ENCODE measurements at places on chromosomes 11 and 22.
A peak's percentile ranks its signal among the peaks of the same experiment; 100 is the strongest.

- H3K4me3 ChIP-seq, result no peak overlapping the region
- H3K27ac ChIP-seq, result no peak overlapping the region
- DNase-seq, result no peak
- no peaks in the 10 kb centered on the region for H3K4me1 ChIP-seq
- H3K27me3 ChIP-seq, result no peaks in the 10 kb centered on the region
Observed at GRCh38 chr11:5291207-5291838, 10.4 kb downstream of the OR51B4 start.

GRCh38 chr11:117096201-117096991 lies 1.8 kb downstream of the SIK3 start:
- peaks cover 6% of the 10 kb centered on the region for H3K27me3 ChIP-seq
- peaks cover 19% of the 10 kb centered on the region for H3K36me3 ChIP-seq
- peak overlapping the region; percentile 90 for H3K27ac ChIP-seq
- H3K4me3 ChIP-seq, result peak overlapping the region; percentile 98

DNA sequence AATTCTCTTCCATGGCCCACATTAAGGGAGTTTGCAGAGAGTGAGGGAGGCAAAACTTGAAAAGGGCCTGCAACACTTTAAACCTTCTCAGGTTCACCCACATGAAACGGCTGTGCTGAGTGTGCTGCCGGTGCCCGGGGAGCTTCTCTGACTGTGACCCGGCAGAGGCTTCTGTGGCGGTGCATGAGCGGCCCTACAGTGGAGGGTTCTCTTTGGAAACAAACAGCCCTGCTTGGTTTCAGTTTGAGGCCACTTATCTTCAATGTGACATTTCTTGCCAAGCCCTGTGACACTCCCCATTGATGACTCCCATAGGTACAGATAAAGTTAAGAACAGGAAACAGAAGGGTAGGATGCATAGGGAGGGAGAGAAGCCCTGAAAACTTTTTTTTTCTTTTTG lies 31.8 kb downstream of the FAM118A start:
- peak overlapping the region; percentile 35 for H3K4me3 ChIP-seq
- peaks cover 61% of the 10 kb centered on the region for H3K36me3 ChIP-seq
- DNase-seq, result peak; percentile 48
- H3K4me1 ChIP-seq, result peaks cover 12% of the 10 kb centered on the region

DNA sequence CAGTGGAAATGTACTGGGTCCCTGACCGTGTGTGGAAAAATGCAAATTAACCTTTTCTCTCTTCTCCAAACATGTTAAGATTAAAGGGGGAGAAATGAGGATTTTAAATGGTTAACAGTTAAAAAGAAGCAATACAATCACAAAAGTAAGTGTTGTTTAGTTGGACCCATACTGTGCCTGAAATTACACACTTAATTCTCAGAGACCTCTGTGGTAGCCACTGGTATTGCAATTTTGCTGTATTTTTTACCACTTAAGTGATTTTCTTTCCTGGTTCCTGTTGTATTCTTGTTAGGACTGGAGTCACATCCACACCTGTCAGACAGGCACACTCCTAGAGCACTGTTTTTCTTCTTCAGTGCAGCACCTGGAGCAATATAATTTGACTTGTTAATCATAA lies 179.6 kb upstream of the PDGFD start:
- H3K27ac ChIP-seq, result no peak overlapping the region
- H3K4me3 ChIP-seq, result no peak overlapping the region
- DNase-seq, result no peak

DNA sequence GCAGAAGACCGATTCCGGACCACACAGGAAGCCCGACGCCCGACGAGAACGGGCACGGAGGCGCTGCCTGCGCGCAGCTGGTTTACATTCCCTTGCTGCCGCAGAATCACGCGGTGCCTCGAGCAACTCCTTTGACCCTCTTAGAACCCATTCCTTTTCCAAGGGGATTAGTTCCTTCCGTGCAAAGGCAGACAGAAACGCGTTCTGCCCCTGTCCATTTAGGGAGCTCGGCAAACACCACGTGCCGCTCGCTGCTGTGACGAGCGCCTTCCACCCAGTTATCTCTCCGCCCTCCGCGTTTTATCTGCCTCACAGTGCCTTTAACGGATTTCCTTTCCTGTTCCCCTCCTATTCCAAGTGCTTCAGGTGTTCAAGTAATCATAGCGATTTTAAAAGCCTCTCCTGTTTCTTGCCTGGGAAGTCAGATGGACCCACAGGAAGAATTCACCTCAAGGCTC lies 24.1 kb upstream of the MICAL3 start:
- H3K27ac ChIP-seq, result no peak overlapping the region
- H3K4me3 ChIP-seq, result no peak overlapping the region
- H3K36me3 ChIP-seq, result no peaks in the 10 kb centered on the region
- H3K27me3 ChIP-seq, result no peaks in the 10 kb centered on the region
- DNase-seq, result no peak

DNA sequence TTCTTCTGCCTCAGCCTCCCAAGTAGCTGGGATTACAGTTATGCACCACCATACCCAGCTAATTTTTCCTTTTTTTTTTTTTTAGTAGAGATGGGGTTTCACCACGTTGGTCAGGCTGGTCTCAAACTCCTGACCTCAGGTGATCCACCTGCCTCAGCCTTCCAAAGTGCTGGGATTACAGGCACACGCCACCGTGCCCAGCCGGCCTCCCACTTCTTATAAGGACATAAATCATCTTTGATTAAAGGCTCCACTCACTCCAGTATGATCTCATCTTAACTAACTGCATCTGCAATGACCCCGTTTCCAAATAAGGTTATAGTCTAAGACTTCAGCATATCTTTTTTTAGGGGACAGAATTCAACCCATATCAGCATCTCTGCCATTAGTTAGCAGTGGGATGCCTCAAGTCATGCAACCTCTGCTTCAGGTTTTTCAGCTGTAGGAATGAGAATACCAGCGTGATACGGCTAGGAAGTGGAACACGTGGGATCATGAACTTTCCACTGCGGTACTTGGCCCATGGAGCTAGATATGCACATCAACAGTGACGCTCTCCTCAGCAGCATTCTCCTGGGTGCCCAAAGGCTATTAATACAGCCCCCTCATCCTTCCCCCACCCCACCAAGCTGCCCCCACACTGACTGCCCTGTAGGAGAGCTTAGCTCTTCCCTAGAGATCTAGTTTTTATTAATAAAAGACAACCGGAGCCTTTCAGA lies 41.4 kb downstream of the MCHR1 start:
- peaks cover 17% of the 10 kb centered on the region for H3K4me1 ChIP-seq
- H3K27me3 ChIP-seq, result peaks cover 10% of the 10 kb centered on the region
- H3K27ac ChIP-seq, result no peak overlapping the region

DNA sequence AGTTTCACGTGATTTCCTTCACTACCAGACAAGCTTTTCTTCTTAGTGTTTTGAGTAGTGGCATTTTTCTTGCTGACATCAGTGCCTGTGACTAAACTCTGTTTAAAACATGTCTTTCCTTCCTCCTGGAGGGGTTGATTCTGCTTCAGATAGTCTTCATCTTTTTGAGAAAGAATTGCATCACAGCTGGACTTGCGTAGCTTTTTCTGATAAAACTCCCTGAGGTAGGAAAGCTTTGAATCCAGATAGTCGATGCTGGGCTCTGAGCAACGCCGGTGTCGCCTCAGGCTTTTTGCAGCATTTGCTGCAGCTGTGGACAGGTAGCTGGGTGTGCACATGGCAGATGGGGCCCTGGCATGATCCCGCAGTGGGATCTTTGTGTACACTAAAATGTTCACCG lies 131.7 kb downstream of the ARHGAP20 start:
- no peak overlapping the region for H3K27ac ChIP-seq
- DNase-seq, result no peak
- H3K36me3 ChIP-seq, result no peaks in the 10 kb centered on the region
- H3K4me3 ChIP-seq, result no peak overlapping the region
- peaks cover 3% of the 10 kb centered on the region for H3K27me3 ChIP-seq

DNA sequence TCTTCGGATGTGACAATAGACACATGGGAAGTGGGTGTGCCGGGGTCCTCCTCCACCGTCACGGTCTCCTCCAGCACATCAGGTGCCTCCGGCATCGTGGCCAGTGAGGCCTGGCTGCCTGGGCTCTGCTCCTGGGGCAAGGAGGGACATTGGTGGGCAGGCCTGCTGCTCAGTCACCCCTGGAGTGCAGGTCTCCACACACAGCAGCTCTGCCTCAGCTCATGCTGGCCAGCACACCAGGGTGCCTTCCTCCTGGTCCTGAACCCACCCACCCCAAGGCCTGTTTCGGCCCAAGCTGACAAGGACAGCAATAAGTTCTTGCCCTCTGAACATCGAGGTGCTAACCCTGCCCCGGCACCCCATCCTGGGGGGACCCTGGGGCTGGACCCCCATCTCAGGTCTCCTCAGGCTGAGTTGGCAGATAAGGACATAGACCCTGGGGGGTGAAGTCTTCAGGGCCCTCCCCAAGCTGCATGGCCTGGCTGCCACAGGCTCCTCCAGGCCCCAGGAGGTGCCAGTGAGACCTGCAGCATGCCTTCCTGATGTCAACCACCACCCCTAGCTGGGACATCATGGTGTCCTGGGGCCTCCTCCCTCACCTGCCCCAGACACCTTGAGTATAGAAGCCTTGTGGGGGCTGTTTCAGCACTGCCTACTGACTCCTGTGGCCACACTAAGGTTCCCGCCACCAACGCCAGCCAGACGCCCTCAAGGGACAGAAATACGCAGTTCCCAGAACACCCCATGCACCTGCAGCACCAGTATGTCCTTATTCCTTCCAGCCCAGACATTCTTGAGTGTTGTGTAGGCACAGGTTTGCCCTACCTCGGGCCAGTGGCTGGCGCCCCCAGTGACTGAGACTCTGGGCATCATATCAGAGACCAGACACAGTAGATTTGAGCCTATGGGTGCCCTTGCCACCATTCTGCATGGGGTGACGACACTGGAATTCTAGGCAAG lies 34.4 kb downstream of the ARVCF start:
- H3K36me3 ChIP-seq, result no peaks in the 10 kb centered on the region
- no peak overlapping the region for H3K4me3 ChIP-seq
- H3K4me1 ChIP-seq, result no peaks in the 10 kb centered on the region
- H3K27me3 ChIP-seq, result peaks cover 4% of the 10 kb centered on the region
- H3K27ac ChIP-seq, result no peak overlapping the region
- no peak for DNase-seq

GRCh38 chr11:41826085-41826484 lies 366.6 kb upstream of the LRRC4C start:
- no peaks in the 10 kb centered on the region for H3K27me3 ChIP-seq
- no peaks in the 10 kb centered on the region for H3K36me3 ChIP-seq
- DNase-seq, result no peak

- H3K27ac ChIP-seq, result no peak overlapping the region
- DNase-seq, result no peak
- H3K4me1 ChIP-seq, result no peaks in the 10 kb centered on the region
- H3K27me3 ChIP-seq, result peaks cover 4% of the 10 kb centered on the region
Observed at GRCh38 chr11:75184757-75185425, 34.0 kb downstream of the SLCO2B1 start.

DNA sequence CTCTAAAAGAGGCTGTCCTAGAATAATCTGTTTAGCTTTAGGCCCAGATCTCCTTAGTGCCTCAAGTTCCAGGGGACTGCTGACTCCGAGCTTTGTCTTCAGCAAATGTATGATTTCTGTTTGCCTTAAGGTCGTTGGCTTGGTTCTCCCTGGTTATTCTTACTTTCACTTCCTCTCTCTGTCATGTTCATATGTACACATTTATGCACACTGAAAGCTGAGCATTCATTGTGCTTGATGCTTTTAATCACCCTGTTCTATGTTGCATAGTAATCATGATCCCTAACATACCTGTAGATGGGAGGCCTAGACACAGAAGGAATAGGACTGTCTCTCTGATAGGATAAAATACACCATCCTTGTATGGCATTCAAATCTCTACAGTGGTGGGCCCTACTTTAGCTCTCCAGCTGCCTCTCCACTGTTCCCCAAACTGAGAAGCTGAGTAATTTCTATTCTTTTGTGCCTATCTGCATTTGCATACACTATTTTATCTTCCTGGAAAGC lies 7.2 kb downstream of the PPFIBP2 start:
- H3K4me3 ChIP-seq, result no peak overlapping the region
- H3K27ac ChIP-seq, result no peak overlapping the region
- H3K4me1 ChIP-seq, result peaks cover 5% of the 10 kb centered on the region
- H3K27me3 ChIP-seq, result peaks cover 15% of the 10 kb centered on the region
- no peaks in the 10 kb centered on the region for H3K36me3 ChIP-seq

DNA sequence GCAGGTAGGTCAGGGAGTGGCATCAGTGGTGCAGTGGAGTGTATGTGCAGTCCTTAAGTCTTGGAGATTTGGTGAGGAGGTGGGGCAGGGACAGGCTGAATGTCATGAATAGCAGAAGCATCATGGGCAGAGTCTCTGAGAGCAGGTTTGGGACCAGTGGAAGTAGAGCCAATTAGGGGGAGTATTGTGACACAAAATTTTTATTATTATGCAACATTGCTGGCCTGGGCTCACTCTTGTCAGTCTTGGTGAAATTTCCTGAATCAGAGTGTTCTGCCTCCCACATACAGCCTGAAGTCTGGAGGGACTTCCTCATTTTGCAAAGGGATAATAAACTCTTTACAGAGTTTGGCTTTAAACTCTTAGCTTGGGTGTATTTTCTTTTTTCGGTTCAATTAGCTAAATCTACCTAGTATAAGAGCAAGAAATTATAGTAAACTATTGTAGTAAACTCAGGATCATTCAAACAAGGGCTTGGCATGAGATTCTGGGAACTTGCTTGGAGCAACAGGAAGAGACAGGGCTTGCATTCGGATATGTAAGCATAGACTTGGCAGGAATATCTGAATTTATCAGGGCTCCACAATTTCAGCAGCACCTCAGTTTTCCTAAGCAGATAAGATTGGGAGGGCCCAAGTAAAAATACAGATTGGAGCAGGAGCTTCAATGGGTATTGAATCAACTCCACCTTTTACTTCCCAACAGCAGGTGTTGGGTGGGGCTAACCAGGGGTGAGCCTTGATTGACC lies 67.7 kb downstream of the FDX1 start:
- H3K27me3 ChIP-seq, result peaks cover 32% of the 10 kb centered on the region
- no peaks in the 10 kb centered on the region for H3K4me1 ChIP-seq
- no peak overlapping the region for H3K4me3 ChIP-seq
- H3K27ac ChIP-seq, result no peak overlapping the region
- no peaks in the 10 kb centered on the region for H3K36me3 ChIP-seq

- peaks cover 7% of the 10 kb centered on the region for H3K36me3 ChIP-seq
- no peak for DNase-seq
- no peak overlapping the region for H3K27ac ChIP-seq
- H3K4me3 ChIP-seq, result no peak overlapping the region
- H3K4me1 ChIP-seq, result no peaks in the 10 kb centered on the region
- H3K27me3 ChIP-seq, result no peaks in the 10 kb centered on the region
Observed at GRCh38 chr11:94184846-94185245, 56.2 kb downstream of the PANX1 start.

DNA sequence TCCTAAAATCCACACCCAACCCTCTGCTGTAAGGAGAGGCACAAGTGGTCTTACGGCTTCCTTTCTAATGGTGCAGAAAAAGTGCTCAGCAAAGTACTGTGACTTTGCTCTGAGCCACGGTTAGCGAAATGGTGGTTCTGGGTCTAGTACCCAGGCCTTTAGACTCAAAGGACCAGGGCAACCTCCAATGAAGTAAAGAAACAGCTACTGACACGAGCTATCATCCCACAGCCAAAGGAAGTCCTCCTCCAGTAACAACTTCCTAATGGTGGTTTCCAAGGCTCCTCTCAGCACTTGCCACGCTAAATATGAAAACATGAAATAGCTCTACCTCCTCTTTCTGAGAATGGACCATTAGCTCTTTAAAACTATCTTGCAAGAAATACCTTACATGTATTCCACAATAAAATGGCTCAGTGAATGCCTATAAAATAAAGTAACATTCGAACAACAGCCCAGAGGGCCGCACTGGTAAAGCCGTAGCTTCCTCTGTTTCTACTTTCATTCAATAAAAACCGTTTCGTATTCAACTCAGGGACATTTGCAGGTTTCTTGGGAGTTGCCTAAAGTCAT lies 122.4 kb downstream of the ETS1 start:
- DNase-seq, result peak; percentile 10
- H3K27me3 ChIP-seq, result no peaks in the 10 kb centered on the region
- peaks cover 82% of the 10 kb centered on the region for H3K4me1 ChIP-seq
- peak overlapping the region; percentile 91 for H3K27ac ChIP-seq
- peak overlapping the region; percentile 64 for H3K4me3 ChIP-seq
- H3K36me3 ChIP-seq, result peaks cover 100% of the 10 kb centered on the region

All from activated T-helper 2 cell treated with anti-CD3 and anti-CD28 coated beads, Interferon-gamma antibody, Interleukin-2, Interleukin-4, amounts not matched to agents 10 μg/mL and 5 μg/mL and 100 μg/mL, durations not matched to agents 14 hours and 24 hours and 36 hours (primary cell).